Chondrocyte (in vitro differentiated cells): ENCODE measurements at places on chromosomes 3 and 15.

- DNase-seq = no peak
Observed at GRCh38 chr15:90101130-90101968, 919 bp downstream of the IDH2 start.

DNA sequence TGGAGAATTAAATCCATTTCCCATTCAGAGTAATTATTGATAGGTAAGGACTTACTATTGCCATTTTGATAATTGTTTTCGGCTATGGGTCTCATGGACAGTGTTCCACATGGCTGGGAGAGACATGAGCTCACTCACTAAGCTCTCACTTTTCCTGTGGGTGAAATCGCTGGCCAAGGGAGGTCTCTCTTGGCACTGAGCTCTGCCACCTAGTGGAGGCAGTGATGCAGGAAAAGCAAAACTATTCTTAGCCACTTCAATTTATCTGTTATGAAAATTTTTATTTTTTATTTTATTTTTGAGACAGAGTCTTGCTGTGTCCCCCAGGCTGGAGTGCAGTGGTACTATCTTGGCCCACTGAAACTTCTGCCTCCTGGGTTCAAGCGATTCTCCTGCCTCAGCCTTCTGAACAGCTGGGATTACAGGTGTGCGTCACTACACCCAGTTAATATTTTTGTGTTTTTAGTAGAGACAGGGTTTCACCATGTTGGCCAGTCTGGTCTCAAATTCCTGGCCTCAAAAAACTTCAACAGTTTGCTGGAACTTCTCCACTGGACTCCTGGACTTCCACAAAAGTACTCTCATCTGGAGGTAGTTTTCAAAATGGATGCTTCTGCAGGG is 4.7 kb upstream of the RNF13 start:
- DNase-seq = no peak

DNA sequence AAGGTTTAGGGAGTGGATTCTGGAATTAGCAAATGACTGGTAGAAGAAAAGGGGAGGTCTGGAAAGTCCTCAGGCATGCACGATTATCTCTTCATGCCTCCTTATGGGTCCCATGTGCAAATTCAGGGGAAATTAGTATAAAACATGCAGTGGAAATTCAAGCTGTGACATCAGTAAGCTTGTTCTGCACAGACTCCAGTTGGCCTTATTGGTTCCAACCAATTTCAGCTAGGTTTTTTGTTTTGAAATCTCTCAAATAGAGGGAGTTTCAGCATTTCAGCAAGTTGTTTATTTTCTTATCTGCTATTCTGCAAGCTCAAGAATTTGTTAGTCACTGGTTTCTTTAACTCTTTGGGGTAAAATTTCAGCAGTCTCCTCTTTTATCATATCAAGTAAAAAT is 774 bp upstream of the TMCO5A start:
- no peak for DNase-seq

DNA sequence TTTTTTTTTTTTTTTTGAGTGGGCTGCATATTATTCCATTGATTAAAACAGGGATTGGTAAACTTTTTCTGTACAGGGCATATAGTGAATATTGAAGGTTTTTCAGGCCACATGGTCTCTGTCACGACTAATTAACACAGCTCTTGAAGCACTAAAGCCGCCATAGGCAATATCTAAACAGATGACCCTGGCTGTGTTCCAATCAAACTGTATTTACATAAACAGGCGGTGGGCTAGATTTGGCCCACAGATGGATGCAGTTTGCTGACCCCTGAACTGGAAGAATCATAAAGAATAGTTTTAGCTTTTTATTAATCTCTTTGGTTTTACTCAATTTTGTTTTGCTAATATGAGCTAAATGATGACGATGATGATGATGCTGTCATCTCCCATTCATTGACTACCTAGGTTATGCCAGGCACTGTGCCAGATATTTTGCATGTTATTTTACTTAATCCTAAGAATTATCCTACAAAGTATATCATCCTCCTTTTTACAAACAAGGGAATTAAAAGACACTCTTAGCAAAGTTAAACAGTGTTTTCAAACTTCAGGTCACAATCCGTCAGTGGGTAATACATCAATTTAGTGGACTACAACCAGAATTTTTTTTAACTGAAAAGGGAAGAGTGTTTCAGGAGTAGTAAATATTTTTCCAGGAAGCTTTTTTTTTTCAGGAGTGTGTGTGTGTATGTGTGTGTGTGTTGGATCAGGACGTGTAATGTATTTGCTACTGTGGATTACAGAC is 54.3 kb downstream of the LMCD1 start:
- DNase-seq = no peak

DNA sequence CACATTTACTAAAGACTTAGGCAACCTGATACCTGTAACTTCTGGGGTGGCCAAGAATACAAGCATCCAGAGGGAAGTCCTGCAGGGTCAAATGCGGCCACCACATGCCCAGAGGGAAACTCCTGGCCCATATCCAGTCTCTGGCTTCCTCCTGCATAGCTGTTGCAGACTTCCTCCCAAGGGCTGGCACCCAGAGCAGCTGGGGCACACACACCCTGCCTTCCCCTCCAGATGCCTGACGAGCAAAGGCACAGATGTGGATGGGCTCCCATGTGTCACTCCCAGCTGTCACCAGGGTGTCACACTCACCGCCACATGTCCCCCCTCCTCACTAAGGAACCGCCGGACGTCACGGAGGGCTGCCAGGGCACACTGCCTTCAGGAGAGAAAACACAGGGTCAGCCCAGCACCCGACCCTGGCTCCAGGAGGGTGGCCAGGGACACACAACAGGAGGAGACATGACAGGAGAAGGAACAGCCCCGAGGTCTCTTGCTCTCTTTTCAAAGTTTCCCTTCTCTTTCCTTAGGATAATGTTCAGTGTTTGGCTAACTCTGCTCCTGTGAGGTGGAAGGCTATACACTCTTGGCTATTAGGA is 13.2 kb downstream of the PFKFB4 start:
- no peak for DNase-seq

GRCh38 chr15:38069511-38070011 is 135.1 kb downstream of the TMCO5A start:
- no peak for DNase-seq

DNA sequence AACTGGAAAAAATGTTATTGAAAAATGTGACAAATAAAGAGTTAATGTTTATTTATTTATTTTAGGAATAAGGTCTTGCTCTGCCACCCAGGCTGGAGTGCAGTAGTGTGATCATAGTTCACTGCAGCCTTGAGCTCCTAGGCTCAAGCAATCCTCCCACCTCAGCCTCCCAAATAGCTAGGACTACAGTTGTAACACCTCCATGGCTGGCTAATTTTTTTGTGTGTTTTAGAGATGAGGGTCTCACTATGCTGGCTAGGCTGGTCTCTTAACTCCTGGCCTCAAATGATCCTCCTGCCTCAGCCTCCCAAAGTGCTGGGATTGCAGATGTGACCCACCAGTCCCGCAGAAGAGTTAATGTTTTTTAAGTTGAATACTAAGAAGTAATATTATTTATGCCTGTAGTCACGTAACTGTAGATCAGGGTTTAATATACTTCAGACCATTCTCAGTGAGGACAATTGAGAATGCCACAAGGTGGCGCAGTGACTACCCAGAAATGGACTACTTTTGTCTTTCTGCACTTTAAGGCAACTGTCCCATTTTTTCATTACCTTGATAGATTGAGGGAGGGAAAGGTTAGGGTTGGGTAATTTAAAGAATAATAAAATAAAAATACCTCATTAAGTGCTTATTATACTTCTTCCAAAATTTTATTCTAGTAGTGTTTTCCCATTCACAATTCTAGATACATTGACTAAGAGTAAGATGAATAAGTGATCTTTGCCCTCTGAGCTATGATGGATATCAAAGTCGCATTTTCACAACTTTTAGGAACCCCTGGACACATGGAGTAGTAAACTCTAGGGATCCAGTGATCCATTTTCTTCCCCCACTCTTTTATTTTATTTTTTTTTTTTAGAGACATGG is 6.0 kb downstream of the MUC13 start:
- no peak for DNase-seq

GRCh38 chr3:81782585-81782984 is 21.1 kb upstream of the GBE1 start:
- no peak for DNase-seq

GRCh38 chr15:60850903-60851302 is 372.0 kb upstream of the ICE2 start:
- DNase-seq = no peak

- no peak for DNase-seq
Observed at GRCh38 chr15:81054236-81054635, 53.5 kb downstream of the TLNRD1 start.

- no peak for DNase-seq
Observed at GRCh38 chr15:74752531-74752930, 3.9 kb downstream of the CYP1A2 start.

DNA sequence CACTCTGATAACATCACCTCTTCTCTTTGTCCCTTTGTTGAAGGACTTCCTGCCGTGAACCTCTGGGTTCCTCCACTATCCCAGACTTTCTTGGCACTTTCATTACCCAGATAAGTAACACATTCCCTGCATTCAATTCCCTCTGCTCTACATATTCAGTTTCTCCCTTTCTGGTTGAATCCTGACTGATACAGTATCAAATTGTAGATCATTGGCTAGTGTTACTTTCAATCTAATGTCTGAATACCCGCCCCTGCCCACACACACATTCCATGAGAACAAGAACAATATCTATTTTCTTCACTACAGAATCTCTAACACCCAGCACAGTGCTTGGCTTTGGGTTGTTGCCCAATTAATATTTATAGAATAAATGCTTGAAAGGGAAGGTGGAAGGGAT is 163.5 kb downstream of the ABHD5 start:
- DNase-seq = no peak

GRCh38 chr15:91075739-91076138 is 24.3 kb upstream of the SV2B start:
- no peak for DNase-seq

GRCh38 chr3:170999737-171000242 is 26.7 kb downstream of the SLC2A2 start:
- DNase-seq = no peak

DNA sequence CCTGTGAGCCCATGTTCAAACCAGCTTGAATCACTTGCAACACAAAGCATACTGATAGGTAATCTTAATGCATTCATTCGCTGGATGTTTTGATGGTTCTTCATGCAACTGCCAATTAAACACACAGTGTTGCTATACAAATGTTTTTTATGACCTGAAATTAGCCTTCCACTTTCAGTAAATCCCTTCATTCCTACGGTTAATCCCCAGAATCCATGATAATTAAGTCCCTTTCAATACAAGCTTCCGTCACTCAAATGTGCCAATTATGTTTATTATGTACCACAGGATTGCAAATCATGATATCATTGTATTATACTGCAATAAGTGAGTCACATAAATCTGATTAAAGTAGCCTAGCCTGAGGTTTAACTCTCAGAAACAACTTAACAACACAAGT is 14.5 kb upstream of the LYZL4 start:
- DNase-seq = no peak

DNA sequence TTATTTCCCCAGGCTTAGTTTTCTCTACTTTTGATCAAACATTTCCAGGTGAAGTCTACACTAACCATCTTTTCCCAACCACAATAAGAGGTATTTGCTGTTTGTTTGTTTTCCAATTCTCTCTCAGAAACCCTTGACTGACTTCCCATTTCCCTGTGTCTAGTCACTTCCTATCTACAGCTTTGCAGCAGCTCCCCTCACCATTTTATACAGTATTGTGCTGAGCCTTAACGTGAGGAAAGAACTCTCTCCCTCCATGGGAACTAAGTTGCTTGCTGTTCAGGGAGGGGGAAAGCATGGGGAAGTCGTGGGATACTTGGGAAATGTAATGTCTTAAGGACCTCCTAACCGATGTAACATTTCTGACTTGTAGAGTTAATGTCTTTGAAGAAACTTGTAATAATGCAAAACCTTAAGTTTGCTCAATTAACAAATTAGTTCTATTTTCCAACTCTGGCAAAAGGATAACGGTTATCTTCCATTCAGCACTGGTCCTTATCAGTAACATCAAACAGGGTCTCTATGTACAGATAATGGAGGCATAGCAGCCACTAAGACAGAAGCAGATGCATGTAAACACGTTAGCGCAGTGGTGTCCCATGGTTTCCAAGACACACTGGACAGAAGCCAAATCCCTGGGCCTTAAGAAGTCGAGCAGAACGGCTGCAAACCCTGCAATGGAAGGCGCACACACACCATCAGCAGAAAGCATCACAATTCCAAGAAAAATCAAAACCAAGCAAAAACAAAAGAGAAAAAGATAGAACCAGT is 39.7 kb downstream of the NPTN start:
- DNase-seq = no peak

DNA sequence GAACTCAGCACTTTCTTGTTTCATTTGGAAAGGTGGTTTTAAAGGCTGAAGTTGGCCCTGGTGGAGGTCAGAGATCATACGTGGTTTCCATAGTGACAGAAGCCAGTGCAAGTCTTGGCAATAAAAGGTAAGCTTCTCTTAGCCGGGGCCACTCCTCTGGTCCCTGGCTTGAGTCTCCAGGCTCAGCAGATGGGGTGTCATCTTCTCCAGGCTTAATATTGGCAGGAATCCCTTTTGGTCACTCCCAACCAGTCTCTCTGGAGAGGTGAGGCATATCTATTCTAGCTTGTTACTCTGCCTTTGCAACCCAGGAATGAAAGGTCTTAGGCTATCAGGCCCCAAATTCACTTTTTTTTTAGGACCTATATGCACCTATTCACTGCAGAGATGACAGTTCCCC is 4.8 kb downstream of the CYP19A1 start:
- no peak for DNase-seq

DNA sequence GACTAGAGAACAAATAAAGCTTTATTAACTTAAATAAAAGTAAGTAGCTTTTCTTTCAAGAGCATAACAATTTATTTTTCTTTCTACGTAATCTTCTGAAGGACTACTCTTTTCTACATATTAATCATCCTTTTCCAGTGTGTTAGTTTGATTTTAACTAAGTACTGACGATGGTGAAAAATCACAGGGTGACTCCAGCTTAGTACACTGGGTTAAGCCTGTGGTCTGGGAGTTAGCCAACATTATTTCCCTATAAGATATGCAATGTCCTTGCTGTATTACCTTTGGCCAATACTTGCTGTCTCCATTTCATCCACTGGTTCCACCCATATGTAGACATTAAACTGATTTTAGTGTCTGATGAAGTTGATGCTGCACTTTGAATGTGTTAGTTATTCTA is 508.6 kb upstream of the SUCLG2 start:
- no peak for DNase-seq

GRCh38 chr3:189013224-189013888 is 158.4 kb upstream of the TPRG1 start:
- no peak for DNase-seq

GRCh38 chr15:51904931-51905330 is 66.6 kb downstream of the LEO1 start:
- no peak for DNase-seq

- no peak for DNase-seq
Observed at GRCh38 chr3:95048564-95048963, 985.7 kb downstream of the NSUN3 start.

GRCh38 chr15:41992151-41992802 is 19.9 kb upstream of the EHD4 start:
- no peak for DNase-seq

- DNase-seq = no peak
Observed at GRCh38 chr3:39149059-39149455, 4.3 kb downstream of the CSRNP1 start.
